T-helper 17 cell (primary cell): ENCODE measurements at places on chromosomes 16 and 17.

DNA sequence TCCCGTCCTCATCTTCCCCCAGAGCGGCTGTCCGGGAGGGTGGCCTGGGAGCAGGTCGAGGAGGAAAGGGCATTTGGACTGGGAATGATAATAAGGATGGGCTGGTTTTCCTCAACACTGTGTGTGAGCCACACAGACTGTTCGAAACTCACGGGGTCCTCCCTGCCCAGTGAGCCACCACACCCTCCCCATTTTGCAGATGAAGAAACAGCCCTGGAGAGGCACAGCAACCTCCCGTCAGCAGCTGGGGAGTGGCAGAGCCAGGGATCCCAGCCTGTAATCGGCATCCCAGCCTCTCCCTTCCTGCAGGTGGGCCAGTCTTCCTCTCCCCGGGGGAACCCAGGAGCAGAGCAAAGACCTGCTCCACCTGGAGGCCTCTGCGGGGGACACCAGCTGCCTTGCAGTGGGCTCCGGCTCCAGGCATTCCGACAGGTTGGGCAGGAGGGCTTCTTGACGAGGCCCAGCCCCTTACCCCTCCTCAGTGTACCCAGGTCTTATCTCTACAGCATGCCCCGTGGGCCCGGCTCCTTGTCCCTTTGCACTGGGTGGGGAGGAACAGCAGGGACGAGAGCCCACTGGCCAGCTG, 23.8 kb downstream of the ENGASE start:
- no peak for DNase-seq

DNA sequence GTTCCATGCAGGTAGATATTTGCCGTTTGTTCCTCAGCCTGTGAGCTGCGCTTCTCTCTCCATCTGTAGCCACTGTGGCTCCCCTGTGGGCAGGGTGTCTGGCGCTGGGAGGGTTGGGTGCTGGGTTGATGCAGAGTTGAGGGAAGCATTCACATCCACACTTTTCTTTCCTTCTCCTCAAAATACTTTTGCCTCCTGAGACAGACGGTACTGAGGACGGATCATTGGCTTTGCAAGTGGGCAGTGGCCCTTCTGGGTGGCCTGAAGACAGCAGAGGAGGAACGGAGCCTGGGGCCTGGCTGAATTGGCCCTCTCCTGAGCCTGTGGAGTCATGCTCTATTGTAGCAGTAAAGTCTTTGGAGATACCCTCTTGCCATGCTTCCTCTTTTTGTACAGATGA, 43.0 kb downstream of the NKD1 start:
- DNase-seq: no peak

DNA sequence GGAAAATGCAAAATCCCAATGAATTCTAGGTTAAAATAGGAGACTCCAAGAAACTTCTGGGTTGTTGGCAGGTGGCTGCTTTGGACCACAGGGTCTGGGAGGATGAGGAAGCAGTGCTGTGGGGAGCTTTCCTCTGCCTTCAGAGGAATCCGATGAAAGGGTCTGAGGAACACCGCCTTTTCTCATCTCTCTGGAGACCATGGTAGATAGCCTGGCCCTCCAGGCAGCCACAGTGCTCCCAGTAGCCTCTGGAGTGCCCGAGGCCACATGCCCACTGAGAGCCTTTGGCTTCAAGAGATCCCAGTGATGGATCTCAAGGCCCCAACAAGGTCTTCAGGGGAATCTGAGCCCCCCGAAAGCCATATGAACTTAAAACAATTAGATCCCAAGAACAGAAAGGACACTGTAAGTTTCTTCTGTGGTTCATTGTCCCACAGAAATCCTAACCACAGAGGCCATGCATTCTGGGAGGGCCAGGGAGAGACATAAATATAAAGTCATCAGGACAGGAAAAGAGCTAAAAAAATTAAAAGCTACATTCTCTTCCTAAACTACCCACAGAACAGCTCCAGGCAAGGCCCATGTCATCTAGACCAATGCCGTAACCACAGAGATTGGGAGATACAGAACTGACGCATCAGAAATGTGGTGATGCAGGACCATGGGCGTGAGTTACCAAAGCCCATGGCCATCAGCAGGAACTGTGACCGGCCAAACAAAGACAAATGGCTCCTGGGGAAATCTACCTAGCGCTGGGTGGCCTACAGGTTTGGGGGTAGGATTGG, 24.3 kb downstream of the TK2 start:
- DNase-seq: no peak

GRCh38 chr16:48602356-48603014, 7.5 kb downstream of the N4BP1 start:
- DNase-seq: no peak

DNA sequence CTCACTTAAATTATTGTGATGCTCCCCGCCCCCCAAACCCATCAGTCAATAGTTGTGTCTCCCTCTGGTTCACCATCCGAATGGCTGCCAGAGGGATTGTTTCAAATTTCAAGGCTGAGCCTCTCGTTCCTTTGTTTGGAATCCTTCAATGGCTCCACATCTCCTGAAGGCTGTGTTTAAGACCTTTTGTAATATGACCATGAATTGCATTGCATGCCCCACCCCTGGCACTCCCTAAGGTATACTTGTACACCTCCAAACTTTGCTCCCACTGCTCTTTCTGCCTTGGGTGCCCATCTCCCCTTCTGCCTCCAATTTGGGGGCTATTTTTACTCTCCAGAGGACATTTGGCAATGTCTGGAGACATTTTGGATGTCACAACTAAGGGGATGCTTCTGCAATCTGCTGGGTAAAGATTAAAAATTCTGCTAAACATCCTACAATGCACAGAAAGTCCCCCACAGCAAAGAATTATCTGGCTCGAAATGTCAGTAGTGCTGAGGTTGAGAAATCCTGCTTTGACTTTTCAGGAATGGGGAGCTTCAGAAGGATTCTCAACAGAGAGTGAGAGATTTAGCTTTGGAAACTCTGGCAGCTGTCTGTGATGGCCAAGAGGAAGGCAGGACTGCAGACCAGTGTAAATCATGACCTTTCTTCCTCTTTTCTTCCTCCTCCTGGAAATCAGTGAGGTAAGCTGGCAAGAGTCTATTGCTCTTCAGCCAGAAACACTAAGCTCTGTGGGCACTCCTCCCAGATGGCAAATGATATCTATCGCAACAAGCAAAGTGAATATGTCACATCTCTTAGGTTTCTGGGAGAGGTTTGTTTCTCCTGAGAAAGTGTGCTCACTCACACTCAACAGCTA, 8.7 kb upstream of the IL4R start:
- DNase-seq: no peak

GRCh38 chr16:53282975-53283946, 151.0 kb upstream of the RBL2 start:
- DNase-seq: no peak

DNA sequence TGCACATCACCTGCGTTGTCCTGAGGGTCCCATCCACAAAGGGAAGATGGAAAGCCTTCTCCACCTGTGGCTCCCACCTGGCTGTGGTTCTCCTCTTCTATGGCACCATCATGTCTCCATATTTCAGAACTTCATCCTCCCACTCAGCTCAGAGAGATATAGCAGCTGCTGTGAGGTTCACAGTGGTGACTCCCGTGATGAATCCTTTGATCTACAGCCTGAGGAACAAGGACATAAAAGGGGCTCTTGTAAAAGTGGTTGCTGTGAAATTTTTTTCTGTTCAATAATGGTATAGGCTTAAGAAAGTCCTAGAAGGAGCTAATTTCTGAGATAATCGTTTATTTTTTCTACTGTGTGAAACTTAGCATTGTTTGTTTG, 18.7 kb downstream of the ZNF200 start:
- no peak for DNase-seq
